ENCODE measurements at places on chromosomes 2 and 18.
A peak's percentile ranks its signal among the peaks of the same experiment; 100 is the strongest.

- peak; percentile 54 for DNase-seq
Measured at GRCh38 chr2:185291035-185291647, 447.5 kb upstream of the FSIP2 start.

GRCh38 chr18:55610506-55610905 is 22.5 kb upstream of the TCF4 start:
- DNase-seq: no peak

GRCh38 chr2:85723707-85724360 is 29.7 kb downstream of the GNLY start:
- peak; percentile 56 for DNase-seq

GRCh38 chr2:216132585-216132984 is 23.4 kb downstream of the XRCC5 start:
- DNase-seq: no peak

DNA sequence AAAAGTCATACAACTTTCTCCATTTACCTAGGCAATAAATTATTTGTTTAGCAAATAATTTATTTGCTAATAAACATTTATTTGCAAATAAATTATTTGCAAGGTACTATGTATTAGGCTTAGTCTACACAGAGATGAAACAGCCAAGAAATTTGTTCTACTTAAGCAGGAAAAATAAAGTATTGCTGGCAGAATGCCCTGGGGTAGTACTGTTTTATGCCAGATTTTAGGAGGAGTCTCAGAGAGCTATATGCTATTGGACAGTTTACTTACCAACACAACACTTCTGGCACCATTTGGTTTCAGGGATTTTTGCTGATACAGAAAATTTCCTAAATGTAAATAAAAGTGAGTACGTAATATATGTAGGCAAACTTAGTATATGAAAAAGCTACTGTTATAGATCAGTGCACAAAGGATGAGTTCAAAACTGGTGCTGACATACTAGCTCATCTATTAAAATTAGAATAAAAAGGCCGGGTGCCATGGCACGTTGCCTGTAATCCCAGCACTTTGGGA is 23.2 kb upstream of the CDKL4 start:
- DNase-seq: peak; percentile 8

GRCh38 chr18:12330766-12331165 is 22.7 kb downstream of the TUBB6 start:
- DNase-seq: no peak

DNA sequence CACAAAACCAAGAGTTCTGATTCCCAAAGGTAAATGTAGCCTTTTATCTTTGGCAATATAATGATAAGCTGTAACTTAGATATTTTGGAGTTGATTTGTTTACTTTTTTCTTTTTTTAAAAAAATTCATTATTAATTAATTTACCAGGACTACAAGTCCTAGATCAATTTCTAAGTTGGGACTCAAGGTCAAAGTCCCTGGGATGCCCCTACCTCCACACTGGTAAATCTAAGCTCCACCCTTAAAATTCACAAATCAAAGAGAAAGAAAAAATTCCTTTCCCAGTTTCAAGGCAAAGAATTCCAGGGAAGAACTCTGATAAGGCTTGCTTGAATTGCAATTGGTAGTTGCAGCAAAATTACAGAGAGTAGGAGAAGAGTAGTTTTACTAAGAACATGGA is 71.3 kb downstream of the MDH1 start:
- no peak for DNase-seq

GRCh38 chr2:168475636-168476035 is 19.6 kb downstream of the CERS6 start:
- DNase-seq: no peak

- DNase-seq: no peak
Measured at GRCh38 chr2:143150287-143150686, 21.1 kb downstream of the ARHGAP15 start.

DNA sequence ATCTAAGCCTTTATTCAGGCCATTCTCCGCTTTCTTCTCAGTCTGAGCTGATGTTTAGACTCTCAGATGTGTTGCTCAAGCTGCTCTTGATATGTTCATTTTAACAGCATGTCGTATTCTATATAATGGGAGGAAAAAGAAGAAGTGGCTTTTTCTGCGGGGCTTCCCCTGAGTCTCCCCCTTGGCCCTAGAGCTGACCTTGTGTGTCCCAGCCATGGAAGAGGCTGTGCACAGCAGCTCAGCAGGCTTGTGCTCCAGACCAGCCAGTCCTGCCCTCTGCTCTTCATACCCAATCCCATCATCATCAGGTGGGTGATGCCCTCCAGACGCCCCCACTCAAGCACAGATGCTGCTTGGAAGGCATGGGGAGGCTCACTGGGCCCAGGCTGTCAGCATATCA is 155.1 kb upstream of the CELF4 start:
- DNase-seq: no peak

GRCh38 chr2:240968731-240969624 is 29.4 kb upstream of the SNED1 start:
- DNase-seq: no peak

DNA sequence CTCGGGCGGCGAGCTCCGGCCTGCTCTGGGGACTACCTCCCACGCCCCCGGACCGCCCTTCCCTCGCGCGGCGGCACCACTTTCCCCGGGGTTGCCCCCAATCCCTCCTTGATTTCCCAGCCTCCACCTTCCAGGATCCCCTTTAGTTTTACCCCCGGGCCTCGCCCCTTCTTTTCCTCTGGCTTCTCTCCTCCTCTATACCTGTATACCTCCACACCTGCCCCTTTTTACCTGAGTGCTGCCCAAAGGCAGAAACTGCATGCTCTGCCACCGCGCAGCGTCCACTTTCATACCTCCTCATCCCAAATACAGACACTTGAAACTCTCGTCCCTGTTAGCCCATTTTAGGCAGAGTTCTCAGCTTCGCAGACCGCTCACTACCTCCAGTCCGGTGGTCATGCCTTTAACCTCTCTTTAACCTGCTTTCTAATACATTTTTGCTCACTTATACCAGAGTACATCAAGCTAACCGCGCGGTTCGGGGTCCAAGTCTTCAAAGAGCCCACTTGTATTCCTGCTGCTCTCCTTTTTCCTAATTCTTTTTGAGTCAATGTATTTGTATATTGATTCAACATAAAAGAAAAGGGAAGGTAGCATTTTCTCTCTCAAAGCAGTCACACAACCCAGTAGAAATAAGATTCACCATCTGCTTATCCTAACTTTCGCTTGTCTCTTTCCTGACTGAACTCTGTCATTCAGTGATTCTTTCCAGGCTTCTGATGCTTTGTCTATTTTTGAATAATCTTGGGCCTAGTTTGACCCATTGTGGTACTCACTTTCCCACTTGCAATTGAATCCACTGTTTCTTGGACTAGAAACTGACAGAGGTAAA is 901 bp downstream of the SPOPL start:
- no peak for DNase-seq

GRCh38 chr2:58228299-58228698 is 12.8 kb downstream of the FANCL start:
- no peak for DNase-seq

DNA sequence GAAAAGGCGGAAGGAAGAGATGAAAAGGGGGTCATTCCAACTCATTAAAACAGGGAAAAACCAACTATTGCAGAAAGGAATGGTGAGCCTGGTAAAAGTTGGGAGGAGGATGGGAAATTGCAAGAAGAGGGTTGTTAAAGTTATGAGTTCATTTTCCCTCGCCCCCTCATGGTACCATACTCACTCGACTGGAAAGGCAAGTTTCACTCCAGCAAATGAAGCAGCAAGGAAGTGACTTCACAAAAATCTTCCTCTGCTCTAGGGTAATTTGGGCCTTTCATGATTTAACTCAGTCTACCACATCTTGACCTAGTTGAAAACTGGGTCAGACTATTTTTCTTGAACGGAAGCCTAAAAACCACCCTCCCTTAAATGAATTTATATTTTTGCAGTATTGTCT is 22.8 kb upstream of the DAW1 start:
- DNase-seq: no peak

DNA sequence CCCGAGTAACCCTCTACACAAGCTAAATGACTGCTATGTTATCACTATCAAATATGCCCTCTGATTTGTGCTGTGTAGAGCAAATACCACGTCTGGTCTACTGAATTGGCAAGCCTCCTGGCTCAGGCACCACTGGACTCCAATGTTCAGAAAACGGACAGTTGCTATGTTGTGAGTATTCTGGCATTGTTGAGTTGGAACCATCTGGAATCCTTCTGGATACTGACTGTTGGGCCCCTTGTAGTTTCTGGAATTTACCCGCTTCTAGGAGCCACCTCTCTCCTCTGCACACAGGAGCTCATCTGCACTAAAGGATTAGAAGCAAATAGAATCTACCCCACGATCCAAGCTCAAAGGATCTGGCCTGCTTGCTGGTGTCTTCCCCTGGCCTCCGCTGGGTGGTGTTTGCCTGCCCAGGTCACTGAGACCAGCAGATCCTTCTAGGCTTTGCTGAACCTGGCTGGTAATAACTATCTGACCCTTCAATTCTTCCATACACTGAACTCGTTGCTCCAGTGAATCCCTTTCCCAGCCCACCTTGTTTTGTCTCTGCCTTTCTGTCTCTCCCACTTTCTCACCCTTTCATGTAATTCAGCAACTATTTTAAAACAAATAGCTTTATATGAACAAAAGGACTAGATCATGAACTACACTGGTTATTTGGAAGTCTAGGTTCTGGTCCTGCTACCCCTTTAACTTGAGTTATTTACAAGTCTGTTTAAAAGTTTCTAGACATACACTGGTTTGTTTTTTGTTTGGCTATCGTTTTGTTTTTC is 2.1 kb upstream of the HAAO start:
- DNase-seq: peak; percentile 36

GRCh38 chr18:48053881-48054816 is 123.7 kb upstream of the SMAD2 start:
- no peak for DNase-seq

GRCh38 chr2:26883956-26884355 is 36.0 kb downstream of the DPYSL5 start:
- no peak for DNase-seq

DNA sequence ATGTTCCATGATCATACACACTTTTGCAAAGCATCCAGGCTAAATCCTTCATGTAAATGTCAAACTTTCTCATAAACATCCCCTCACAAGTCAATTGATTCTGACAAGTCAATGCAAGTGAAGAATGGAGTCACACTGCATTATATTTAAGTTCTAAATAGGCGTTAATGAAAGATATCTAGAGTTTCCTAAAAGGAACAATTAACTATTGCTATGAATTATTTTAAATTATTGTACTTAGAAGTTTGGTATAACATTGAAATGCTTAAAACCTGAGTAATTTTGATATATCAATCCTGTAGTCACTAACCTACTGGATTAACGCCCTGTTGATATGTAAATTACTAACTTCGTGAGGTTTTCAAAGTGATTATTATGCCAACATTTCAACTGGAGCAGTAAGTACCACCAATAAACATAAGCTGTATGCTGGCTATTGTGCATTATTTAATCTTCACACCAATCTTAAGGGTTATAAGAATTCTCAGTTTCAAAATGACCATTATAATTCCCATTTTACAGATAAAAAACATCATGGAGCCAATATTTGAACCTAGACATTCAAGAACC is 884.3 kb downstream of the ERBB4 start:
- no peak for DNase-seq

DNA sequence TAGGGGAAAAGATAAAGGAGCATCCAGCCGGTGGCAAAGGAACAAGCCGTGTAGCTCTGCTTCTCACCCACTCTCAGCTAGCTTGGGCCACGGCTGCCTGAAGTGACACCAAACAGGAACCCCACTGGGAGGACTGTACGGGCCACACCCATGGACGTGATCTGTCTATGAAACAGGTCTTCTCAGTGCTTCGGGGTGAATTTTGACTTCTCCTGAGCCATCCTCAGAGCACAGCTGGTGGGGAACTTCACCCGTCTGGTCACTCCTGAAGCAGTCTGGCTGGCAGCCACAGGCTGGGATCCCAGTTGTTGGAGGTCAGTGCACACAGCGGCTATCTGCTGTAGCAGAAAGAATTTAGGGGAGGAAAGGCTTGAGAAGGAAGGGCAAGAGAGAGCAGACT is 223.8 kb downstream of the FAM210A start:
- no peak for DNase-seq

- DNase-seq: no peak
Measured at GRCh38 chr18:27412556-27412955, 227.4 kb upstream of the CHST9 start.

DNA sequence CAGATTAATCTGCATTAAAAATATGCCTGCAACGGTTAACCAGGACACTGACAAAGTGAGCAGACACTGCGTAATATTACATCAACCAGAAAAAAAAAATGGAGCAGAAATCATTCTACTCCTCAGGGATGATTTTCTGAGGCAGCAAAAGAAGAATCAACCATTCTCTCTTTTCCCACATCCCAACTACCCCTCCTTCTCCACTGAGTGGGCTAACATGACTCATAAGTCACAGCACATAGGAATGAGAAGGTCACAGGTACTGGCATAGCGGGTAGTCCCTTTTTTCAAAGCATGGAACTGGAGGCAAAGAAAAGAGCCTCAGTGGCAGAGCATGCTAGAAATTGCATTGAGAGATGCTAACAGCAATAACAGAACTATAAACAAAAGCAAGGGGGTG is 54.3 kb upstream of the TSPYL6 start:
- DNase-seq: no peak

- no peak for DNase-seq
Measured at GRCh38 chr2:10783421-10783820, 29.2 kb downstream of the PDIA6 start.

DNA sequence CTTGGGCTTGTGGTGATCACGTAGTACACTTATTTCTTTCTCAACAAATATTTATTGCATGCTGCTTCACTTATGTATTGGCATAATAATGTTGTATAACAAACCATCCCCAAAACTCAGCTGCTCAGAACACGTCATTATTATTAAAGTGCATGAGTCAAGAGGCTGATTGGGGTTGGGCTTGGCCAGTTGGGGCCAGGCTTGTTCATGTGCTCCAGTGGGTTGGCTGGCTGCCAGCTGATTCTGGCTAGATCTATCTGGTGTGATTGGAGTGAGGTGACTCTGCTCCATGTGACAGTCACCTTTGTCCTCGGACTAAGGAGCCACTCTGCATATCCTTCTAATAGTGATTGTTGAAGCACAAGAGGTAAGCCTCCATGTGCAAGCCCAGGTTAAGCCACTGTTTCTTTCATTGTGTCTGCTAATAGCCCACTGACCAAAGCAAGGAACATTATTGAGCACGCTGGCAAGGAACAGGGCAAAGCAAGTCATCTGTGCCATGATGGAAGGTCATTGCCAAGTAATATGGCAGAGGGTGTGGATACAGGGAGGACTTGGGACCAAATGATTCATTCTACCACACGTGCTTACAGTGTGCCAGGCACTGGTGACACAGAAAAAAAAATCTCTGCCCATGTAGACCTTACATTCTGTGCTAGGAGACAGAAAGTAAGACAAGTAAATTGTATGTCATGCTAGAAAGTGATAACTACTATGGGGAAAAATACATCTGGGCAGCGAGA is 63.3 kb upstream of the TMEM182 start:
- DNase-seq: no peak

GRCh38 chr2:229270551-229271410 is at the start of gene PID1:
TSS of gene PID1 (minus strand) at chr2:229271287. CDS start at chr2:229271043, 244 bp downstream.
- DNase-seq: peak; percentile 48

Measured in fibroblast of skin of scalp (primary cell).